ENCODE measurements at places on chromosomes 4 and X. TPM values are rescaled to one million over a fixed set of nuclear protein-coding genes. Genes with fewer than 3 reads are reported as not detected.

DNA sequence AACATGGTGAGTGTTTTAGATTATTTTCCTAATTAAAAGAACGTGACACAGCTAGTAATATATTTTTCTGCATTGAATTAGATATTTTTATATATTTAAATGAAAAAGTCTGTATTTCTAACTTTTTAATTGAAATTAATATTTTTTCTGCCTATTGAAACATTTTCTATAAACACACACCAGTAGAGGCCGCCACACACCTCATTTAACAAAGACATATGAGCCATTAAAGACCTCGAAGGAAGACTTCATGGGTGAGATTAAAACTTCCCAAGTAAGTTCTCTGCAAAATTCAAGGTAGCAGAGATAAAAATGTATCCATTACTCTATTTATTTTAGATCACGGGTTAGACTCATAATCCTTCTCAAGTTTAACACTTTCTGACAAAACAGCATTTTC, 8.3 kb downstream of the SLITRK2 start:
- DNase-seq: peak; percentile 35

AREG gene
- 6.4 TPM for total RNA-seq

RBM46 gene
- total RNA-seq: not detected

GABRE gene
- 24.5 TPM for total RNA-seq

F11 gene
- total RNA-seq: not detected

DNA sequence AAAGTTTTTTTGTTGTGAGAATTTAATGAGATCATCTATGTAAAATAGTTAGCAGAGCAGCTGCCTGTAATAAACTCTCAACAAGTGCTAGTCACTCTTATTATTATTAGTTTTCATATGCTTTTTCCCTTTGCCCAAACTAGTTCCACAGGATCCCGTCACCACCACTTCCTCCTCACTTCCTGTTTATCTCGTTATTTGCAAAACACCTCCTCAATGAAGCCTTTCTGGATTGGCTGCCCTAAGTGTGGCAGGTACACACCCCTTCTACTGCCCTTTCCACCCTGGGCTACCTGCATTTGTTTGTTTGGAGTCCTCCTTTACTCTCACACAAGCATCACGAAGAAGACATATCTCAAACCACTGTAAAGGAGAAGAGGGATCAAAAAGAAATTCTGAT, 54.4 kb upstream of the KLF3 start:
- no peak for DNase-seq

DNA sequence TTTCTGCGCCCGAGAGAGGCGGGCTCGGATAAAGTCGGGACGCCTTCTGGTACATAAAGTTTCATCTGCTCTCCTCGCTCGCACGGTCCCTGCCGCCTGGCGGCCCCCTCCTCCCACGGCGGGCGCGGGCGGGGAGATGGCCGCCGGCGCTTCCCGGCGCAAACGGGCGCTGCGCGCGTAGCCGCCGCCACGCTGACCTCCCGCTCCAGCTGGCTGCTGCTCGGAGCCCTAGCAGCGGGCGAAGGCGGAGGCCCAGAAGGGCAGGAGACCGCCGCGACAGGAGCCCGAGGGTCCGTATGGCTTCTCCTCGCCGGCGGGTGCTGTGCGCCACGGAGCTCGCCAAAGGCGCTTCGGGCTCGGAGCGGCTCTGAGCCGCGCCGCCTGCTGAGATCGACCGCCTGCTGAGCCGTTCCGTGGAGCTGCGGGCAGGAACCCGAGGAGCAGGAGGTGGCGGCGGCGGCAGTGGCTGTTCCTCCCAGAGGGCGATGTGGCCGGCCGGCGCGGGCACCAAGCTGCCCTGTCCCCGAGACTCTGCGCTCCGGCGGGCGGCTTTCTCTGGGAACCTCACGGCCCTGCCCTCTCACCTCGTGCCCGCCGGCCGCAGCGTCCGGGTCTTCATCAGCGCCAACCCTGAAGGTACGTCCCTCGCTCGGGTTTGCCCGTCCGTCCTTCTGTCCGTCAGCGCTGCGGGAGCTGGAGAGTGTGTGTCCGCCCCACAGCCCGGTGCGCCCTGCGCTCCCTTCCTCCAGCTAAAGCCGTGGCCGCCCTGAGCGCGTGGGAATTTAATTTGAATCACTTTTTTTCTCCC, at the start of gene NWD2:
Gene NWD2, plus strand, starts transcription at position 161 of the 808 bp plus-strand sequence. Its CDS starts 325 bp downstream, at position 486.
- DNase-seq: no peak

DNA sequence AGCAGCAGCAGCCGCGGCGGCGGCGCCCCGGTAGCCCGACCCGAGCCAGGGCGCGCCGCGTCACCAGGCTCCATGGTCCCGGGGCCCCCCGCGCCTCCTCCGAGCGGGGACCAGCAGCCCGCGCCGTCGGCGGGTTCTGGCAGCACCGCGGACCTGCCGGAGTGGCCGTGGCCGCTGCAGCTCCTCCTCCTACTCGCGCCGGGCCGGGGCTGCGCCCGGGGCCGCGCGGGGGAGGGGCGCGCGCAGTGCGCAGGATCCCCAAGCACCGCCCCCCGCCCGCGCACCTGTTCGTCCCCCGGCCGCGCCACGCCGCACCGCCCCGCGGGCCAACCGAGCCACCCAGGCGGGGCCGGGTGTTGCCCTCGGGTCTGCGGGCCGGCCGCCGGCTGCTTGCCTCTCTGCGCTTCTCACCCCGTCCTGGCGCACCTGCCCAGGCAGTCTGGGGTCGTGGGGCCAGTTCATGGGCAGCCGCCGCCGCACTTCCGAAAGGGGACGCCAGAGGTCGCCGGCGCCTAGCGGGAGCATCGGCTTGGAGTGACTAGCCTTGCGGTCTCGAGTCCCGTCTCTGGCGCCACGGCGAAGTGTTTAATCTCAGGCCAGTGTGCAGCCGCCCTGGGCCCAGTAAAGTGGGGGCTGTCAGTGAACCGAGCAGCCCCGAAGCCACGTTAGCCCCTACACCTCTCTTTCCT, at the start of gene SLC9A7:
Gene SLC9A7, minus strand, starts transcription at position 163 of the 689 bp plus-strand sequence. Its CDS starts 89 bp downstream, at position 74.
- peak; percentile 76 for DNase-seq

DNA sequence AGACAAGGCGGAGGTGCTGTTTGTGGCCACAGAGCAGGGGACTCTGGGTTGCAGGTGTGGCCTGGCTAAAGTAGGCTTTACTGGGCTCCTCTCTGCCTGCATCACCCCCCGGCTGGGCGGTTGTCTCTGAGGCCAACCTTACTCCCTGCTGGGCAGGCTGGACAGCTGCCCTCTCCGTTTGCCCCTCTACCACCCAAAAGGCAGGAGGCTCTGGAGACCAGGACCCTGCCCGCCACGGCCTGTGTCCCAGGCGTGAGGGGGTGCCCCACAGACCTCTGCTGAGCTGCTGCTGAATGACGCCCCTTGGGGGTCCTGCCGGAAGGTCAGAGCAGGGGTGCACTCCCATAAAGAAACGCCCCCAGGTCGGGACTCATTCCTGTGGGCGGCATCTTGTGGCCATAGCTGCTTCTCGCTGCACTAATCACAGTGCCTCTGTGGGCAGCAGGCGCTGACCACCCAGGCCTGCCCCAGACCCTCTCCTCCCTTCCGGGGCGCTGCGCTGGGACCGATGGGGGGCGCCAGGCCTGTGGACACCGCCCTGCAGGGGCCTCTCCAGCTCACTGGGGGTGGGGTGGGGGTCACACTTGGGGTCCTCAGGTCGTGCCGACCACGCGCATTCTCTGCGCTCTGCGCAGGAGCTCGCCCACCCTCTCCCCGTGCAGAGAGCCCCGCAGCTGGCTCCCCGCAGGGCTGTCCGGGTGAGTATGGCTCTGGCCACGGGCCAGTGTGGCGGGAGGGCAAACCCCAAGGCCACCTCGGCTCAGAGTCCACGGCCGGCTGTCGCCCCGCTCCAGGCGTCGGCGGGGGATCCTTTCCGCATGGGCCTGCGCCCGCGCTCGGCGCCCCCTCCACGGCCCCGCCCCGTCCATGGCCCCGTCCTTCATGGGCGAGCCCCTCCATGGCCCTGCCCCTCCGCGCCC, 920 bp downstream of the HTT-AS start:
- no peak for DNase-seq

DNA sequence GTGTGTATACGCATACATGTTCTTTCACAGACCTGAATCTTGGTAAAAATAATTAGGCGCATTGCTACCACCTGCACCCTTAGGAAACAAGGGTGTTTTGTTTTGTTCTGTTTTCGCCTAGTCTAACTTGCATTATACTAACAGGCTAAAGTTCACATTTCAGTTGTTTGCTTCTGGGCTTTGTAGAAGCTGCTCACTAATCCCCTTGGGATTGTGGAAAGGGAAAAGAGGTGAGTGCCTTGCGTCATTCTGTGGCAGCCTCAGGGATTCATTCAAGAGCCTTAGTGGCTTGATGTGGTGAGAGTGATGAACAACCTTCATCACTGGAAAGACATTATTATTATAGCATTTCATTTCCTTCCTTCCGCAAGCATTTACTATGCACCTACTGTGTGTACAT, 331.1 kb downstream of the ADGRL3 start:
- DNase-seq: no peak

GRCh38 chr4:99221980-99222379, 2.9 kb upstream of the ADH6 start:
- DNase-seq: no peak

- no peak for DNase-seq
Measured at GRCh38 chrX:43016021-43016420, 238.1 kb upstream of the PPP1R2C start.

COL4A5 gene
- total RNA-seq: 102 TPM

GRCh38 chrX:121902463-121902862, 855.1 kb downstream of the GLUD2 start:
- no peak for DNase-seq

GRCh38 chrX:151983186-151983585, 8.7 kb upstream of the GABRE start:
- DNase-seq: peak; percentile 34

- no peak for DNase-seq
Measured at GRCh38 chr4:70946939-70947338, 44.8 kb downstream of the MOB1B start.

GRCh38 chr4:176921256-176921655, 128.5 kb upstream of the VEGFC start:
- DNase-seq: no peak

GRCh38 chr4:5932035-5932568, 39.2 kb upstream of the CRMP1 start:
- no peak for DNase-seq

BGN gene
- total RNA-seq: 0.33 TPM

DNA sequence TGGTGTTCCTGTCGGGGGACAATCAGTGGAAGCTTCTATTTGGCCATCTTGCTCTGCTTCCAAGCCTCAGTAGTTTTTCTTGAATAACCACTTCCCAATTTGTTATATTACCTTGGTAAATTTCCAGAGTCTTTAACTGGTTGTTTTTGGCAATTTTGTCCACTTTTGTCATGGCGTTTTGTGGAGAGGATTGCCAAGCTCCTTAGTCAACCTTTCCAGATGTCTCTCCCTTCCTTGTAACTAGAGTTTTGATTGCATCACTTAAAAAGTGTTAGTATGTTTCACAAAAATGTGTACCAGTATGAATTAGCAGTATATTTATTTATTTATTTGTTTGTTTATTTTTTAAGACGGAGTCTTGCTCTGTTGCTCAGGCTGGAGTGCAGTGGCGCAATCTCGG, 15.8 kb upstream of the UXT start:
- no peak for DNase-seq

DNA sequence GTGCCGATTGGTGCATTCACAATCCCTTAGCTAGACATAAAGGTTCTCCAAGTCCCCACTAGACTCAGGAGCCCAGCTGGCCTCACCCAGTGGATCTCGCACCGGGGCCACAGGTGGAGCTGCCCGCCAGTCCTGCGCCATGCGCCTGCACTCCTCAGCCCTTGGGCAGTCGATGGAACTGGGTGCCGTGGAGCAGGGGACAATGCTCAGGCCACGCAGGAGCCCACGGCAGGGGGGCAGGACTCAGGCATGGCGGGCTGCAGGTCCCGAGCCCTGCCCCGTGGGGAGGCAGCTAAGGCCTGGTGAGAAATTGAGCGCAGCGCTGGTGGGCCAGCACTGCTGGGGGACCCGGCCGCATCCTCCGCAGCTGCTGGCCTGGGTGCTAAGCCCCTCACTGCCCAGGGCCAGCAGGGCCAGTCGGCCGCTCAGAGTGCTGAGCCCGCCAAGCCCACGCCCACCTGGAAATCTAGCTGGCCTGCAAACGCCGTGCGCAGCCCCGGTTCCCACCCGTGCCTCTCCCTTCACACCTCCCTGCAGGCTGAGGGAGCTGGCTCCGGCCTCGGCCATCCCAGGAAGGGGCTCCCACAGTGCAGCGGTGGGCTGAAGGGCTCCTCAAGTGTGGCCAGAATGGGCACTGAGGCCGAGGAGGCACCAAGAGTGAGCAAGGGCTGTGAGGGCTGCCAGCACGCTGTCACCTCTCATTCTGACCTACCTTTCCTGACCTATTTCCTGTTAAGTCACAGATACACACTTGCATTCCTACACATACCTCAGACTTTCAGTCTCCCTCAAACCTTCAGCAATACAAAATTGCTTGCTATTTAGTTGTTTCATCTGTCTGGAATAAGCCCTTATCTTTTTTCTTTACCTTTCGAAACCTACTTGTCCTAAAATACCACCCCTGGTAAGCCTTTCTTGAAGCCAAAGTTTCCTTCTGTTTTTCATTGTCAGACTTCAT, 20.7 kb downstream of the UBE2K start:
- DNase-seq: no peak

DNA sequence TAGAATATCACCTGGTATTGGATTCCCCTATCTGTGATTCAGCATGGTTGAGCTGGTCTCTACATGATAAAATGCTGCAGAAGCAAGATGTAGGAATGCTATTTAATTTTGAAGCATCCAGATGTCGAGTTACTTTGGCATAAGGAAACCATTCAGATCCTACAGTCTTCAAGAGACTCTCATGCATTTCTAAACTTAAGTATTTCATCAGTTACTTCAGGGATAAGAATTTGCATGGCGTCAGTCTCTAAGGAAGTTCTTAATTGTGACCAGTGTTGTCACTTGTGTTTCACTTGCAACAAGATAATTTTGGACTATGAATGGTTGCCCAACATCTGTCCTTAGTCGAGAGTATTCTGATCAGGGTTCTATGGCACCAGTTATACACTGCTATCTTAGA, 192.4 kb downstream of the CCNG2 start:
- DNase-seq: no peak

ARFIP1 gene
- 37.4 TPM for total RNA-seq

SCRG1 gene
- total RNA-seq: not detected

Measured in PC-9 (cell line).